Umbilical cord (tissue), 2 donors: ENCODE measurements at places on chromosomes 1 and 21. TPM values are rescaled to one million over a fixed set of nuclear protein-coding genes. Genes with fewer than 3 reads are reported as not detected.

GRCh38 chr1:107704911-107705310 lies 260.1 kb downstream of the VAV3 start:
- DNase-seq: no peak

- DNase-seq: peak; percentile 57
Observed at GRCh38 chr1:36306210-36306901, at the start of gene SH3D21. Gene SH3D21 (plus strand): TSS chr1:36306368. CDS start chr1:36306421, 53 bp downstream.

GRCh38 chr1:209344156-209344555 lies 239.4 kb upstream of the CAMK1G start:
- DNase-seq: no peak

DNA sequence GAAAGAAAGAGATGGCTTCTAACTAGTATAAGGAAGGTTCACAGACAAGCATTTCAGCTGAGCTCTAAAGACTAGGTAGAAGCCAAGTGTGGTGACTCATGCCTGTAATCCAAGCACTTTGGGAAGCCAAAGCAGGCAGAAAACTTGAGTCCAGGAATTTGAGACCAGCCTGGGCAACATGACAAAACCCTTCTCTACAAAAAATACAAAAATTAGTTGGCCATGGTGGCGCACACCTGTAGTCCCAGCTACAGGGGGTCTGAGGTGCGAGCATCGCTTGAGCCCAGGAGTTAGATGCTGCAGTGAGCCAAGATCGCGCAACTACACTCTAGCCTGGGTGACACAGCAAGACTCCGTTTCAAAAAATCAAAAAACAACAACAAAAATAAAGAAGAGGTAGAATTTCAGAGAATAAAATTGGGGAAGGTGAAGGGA lies 27.8 kb downstream of the FBXO42 start:
- DNase-seq: peak; percentile 88

- DNase-seq: no peak
Observed at GRCh38 chr1:65541161-65541560, 120.7 kb downstream of the LEPR start.

DNA sequence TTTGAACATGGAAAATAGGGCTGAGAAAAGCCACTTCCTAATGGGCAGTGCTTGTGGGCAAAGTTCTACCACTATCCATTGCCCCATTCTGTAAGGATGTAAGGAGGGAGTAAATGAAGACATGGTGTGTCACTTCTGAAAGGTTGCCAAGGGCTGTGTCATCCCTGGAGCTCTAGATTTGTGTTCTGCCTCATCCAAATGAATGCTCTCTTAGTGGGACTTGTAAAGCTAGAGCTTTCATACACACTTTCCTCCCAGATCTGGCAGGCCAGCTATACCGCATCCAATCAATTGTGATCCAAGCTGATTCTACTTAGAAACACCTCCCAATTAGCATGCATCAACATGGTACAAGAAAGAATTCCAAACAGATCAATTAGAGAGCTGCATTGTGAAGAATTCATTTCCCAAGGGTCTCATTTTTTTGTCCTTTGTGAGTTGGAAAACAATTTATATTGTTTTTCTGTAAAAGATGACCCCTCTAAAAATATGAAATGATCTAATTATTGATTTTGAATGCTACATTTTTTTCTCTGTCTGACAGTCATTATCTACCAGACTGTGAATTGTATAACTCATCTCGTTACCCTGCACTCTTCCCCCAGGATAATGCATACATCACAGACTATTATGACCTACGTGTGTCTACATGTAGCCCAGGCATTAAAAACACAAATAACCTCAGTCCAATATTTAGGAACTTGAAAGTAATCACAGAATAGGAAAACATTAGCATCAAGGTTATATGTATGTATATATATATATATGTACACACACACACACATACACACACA lies 117.1 kb upstream of the DUSP10 start:
- DNase-seq: no peak

- DNase-seq: no peak
Observed at GRCh38 chr21:31133243-31133830, 95.1 kb upstream of the KRTAP19-8 start.

- peak; percentile 31 for DNase-seq
Observed at GRCh38 chr1:187685333-187685732, 856.6 kb downstream of the PLA2G4A start.

GRCh38 chr1:96009831-96010434 lies 711.7 kb upstream of the PTBP2 start:
- DNase-seq: peak; percentile 96

DNA sequence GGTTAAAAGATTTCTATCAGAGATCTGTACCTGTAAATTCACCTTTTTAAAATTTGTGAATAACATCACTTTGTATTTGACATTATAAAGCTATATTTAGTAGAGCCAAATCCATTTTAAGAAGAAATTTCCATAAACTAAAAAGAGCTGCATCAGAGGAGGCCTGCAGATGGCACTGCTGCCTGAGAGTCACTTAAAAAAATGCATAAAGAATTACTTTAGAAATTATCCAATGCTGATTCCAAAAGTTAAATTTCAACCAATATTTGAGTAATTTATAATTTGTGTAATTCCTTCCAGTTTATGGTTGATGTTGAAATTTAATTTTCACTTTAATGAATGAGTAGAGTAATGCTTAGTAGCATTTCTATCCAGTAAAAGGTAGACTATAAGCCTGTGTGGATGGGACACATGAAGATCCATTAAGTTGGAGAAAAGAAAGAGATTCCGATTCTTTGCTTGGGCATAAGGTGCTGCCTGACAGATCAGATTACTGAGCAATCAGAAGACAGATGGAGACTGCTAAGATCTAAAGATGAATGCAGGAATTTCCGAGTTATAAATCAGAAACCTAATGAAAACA lies 20.7 kb upstream of the RPE65 start:
- peak; percentile 23 for DNase-seq

DNA sequence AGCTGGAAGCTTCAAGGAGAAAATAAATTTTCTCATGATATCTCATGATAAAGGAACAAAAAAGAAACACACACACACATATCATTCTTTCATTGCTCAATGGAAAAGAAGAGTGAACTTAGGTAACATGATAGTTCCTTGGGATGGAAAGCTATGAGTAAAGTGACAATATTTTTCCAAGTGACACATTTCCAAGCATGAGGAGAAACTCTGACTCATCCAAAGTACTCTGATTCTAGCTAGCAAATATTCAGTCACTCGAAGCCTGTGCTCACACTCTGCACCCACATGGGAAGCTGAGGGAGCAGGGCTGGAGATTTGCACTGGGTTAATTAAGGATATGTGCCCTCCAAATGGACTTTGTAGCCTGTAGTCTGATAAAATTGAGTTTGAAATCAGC lies 222.4 kb downstream of the LRRC40 start:
- DNase-seq: no peak

DNA sequence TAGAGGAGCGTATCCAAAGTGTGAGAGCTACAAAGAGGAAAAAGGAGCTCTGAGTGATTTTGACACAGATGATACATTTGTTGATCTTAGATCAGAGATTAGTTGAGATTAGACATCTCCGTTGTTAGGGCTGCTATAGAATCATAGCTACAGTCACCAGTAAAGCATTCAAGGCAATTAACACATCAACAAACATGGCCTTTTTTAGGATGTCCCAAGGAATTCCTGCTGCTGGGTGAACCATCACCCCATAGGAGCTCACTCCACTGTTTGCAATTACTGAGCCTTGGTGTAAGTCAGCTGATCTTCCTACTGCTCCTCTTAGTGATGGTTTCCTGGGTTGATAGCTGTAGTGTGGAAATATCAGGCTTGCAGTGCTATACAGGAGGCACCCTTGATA lies 6.7 kb upstream of the RSRP1 start:
- no peak for DNase-seq

- DNase-seq: no peak
Observed at GRCh38 chr1:116481934-116482333, 88.9 kb downstream of the CD58 start.

DNA sequence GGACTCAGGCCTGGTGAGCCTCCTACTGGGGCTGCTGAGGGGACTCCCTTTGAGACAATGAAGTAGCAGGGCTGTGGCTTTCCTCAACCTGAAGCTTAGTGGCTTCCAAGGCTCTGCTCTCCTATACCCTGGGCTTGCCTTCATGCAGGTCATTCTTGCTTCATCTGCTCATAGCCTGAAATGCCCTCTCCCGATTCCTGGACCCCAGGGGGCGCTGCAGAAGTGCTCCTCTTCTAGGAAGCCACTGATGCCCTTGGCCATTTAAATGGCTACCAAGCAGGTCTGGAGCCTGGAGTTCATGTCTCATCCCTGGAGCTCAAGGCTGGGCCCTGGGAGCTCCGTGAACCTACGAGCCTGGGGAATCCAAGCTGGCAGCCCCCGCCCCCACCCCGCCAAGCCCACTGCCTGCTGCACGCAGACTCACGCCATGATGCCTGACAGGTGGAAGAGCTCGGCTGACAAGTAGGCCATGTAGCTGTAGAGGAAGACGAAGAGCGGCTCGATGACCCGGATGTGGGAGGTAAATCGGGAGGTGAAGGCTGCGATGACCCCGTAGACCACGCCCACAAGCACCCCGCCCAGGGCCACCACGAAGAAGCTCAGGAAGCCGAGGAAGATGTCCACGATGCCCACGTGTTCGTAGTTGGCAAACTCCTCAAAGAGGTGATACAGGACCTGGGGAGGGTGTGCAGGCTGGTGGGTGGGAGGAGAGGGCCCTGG lies 45.7 kb downstream of the SLC9A1 start:
- DNase-seq: no peak

DNA sequence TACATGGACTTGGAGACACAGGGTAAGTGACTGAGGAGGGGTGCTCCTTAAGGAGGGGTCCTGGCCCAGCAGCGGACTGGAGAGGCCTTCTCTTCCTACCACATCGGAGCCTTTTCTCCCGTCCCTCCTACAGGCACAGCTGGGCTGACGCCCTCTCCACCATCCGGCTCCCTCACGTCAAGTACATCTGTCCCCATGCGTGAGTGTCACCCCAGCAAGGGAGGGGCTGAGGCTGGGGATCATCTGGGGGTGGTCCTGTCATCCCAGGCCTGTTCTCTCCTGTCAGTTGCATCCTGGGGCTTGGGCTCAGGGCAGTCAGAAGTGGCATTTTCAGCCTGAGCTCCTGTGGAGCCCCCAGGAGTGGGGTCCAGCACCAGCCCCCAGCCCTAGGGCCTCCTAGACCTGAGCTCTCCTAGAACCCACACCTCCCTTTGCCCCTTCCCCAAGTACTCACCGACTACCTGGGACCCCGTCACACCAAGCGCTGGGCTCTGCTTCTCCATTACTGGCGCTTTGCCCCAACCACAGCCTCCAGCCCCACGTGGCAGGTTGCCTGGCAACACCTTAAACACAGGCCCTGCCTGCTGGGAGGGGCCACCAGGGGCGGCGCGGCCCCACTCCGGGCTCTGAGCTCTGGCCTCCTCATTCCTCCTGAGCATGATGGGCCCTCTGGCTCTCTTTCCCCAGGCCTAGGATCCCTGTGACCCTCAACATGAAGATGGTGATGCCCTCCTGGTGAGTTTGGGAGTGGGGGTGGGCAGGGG lies 2.3 kb downstream of the LYPLA2 start:
- no peak for DNase-seq

- peak; percentile 70 for DNase-seq
Observed at GRCh38 chr1:145871994-145872924, 13.4 kb upstream of the PIAS3 start.

- DNase-seq: no peak
Observed at GRCh38 chr1:90963651-90964050, 58.2 kb downstream of the ZNF644 start.

DNA sequence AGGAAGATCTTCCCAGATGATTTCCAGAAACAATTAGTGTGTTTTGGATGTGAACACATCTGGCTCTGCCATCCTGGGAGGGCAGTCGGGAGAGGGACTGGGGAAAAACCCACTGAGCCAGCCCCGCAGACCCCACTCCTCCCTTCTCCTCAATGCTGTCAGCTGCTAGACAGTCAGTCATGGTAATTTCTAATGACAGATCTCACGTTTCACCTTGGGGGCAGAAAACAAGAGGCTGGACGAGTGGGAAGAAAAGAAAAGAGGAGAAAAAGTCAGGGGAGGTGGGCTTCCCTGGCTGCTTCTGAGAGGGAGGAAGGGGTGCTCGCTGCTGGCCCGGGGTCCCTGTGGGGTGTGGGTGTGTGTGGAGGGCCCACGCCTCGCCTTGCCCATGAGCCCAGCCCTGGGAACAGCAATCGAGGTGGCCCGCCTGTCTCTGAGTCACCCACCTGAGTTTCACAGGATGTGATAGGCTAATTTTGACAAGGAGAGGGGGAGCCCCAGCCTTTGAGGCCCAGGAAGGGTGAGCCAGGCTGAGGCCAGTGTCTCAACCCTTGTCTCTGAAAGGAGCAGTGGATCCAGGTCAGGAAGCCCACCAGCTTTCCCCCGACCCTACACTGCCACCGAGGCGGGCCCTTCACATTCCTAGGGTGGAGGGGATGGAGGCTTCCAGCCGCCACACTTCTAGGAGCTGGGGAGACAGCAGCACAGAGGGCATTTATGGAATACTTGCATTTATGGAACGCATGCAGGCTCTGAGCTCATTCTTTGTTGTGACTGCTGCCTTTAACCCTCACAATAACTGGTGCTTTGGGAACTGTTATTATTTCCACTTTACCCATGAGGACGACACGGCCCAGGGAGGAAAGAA lies 49.1 kb upstream of the IFNLR1 start:
- DNase-seq: peak; percentile 35

DNA sequence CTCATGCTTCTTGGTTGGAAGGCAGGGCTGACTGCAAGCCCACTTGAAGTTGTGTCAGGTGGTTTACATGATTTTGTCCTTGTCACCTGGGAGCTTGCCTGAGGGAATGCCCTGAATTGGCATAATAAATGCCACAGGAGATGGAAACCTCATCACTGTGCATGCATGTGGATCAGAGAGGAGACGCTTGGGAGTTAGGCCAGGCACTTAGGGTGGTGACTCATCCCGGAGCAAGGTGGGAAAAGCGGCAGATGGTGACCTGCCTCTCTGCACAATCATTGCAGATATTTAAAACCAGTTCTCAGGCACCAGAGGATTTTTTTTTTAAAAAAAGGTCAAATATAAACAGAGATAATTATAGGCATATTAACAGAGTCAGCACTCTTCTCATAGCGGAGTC lies 202.2 kb upstream of the KIAA0040 start:
- no peak for DNase-seq

GRCh38 chr21:45256021-45256911 lies 31.4 kb downstream of the POFUT2 start:
- DNase-seq: no peak

The FGR gene
- total RNA-seq: 0.96 TPM

The ZNF593OS gene
- not detected for total RNA-seq

The HSD17B7 gene
- total RNA-seq: 16.9 TPM

The TMPRSS2 gene
- total RNA-seq: 2.6 TPM

The AADACL4 gene
- total RNA-seq: not detected

The RGS8 gene
- total RNA-seq: 5.3 TPM

The OR6K3 gene
- total RNA-seq: 6.3 TPM

The ITLN2 gene
- total RNA-seq: not detected
